ENCODE measurements at places on chromosomes 12 and 14. TPM values are rescaled to one million over a fixed set of nuclear protein-coding genes. Genes with fewer than 3 reads are reported as not detected.

Gene CLEC2A
- not detected for total RNA-seq

Gene TMEM179
- not detected for total RNA-seq

DNA sequence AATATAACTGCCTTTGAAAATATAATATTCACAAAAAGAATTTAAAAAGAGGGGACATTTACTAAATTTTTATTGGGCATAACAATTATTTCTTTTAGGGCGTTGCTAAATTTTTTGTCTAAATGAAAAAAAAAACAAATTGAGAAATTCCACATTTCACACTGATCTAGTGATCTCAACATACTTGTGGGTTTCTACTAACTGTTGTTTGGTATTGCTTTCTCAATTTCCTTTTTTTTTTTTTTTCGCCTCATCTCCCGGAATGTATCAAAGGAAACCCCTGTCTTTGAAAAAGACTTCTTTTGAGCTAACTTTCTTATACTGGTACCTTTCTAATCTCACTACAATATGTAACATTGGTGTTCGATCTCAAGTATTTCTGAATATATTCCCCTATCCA is at the start of gene CLEC4D:
TSS of gene CLEC4D (plus strand) at position 248 of the 400 bp plus-strand sequence. CDS start 230 bp downstream, outside the sequence.
- DNase-seq = no peak

DNA sequence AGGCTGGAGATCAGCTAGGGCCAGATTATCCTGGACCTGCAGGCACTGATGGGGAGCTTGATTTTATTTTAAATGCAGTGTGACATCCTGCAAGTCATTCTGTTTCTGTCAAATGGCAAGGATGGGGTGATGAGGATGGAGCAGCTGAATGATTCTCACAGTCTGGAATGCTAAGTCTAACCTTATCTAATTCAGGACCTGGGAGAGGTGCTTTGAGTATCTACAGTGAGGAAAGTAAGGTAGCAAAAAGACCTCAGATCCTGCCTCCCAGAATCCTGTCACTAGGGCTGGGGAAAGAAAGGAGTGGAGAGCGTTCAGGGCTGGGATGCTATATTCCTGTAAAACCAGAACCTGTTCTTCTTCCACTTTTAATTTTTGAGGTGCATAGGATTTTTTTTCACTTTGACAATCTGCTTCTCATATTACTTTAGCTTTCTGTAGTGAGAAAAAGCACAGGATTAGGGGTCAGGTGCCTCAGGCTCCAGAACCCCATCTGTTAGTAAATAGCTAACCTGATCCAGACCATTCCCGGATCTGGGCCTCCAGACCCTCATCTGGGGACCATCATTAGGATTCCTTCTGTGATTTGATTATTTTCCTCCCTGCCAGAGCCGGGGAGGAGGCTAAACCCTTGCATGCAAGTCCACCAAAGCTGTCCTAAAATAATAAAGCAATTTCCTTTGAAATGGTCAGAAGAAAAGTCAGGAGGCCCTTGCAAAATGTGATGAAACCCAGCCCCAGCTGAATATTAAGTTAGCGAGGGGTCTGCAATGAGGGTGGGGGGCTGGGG is 54.7 kb downstream of the ASCL1 start:
- no peak for DNase-seq

Gene WIF1
- total RNA-seq = 0.12 TPM

GRCh38 chr12:28034271-28034670 is 61.7 kb upstream of the PTHLH start:
- no peak for DNase-seq

DNA sequence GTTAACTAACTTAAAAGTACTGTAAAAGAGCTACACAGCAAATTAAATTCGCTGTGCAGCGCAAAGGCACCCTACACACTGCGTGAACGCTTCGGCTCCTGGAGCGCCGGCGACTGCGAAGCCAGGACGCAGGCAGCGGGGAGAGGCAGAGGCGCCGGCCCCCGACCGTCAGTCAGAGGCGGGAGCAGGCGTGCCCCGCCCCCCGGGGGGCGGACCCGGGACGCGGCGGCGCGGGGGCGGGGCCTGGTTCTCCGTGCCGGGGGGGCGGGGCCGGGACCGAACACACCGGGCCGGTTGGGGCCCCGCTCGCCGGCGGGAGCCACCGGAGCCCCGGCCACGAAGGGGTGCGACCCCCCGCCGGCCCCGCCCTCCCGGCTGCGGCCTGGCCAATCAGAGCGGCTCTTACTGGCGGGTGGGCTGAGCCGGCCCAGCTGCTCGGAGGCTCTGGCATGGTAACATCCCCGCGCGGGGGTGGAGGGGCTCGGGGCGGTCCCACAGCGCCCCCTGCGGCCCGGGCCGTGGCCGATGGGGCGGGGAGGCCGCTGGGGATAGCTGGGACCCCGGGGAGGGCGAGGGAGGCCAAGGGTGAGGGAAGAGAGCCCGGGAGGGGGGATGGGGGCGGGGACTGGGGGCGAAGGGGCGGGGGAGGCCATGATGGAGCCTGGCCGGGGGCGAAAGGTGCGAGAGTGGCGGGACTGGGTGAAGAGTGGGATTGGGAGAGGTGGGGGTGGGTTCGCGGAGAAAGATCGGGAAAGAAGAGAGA is at the start of gene PRPF40B:
TSS of gene PRPF40B (plus strand) at position 420 of the 763 bp plus-strand sequence. CDS start at position 450, 30 bp downstream.
- peak; percentile 91 for DNase-seq

GRCh38 chr12:98909746-98910145 is 264.7 kb downstream of the APAF1 start:
- no peak for DNase-seq

Gene ARHGEF40
- 0.33 TPM for total RNA-seq

Gene FOXM1
- 79.3 TPM for total RNA-seq

- no peak for DNase-seq
Measured at GRCh38 chr14:21042918-21043317, 756 bp downstream of the RNASE7 start.

DNA sequence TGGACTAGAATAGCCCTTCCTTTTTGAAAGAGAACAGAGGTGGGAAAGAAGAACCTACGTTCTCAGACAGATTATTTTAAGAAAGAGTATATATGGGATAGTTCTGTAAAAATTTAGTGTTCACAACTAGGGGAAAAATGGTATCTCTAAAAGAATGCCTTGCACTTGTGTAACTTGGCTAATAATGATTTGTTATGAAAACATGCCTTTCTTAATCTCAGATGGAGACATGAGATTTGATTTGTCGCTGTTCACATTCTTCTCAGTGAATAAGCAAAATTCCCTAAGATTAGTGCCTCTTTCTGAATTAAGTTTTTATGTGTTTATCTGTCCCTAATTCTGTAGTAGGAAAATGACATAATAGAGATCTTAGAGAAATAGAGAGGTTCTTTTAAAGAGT is 100.8 kb downstream of the USP15 start:
- no peak for DNase-seq

DNA sequence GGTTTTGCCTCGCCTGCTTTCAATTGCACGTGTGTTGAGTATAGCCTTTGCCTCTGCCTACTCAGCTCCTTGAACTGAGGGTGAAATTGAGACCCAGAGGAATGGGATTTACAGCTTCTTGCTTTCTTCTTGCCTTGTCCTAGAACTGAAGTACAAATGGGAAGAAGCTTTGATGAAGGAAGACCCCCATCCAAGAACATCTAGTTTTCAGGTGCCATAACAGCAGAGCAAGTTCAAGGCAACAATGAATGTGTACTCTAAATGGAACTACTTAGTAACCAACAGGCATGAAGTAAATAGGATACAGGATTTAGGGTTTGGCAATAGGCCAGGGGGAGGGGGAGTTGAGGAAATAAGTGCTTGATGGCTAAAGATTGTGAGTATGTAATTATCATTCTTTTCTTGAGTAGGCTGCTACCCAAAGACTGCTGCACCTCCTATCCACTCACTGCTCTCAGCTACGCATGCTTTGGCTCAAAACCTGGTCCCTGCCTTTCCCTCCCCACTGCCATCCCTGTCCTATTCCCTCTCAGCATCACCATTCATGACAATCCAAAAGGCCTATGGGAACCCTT is 2.1 kb downstream of the GPX2 start:
- DNase-seq = no peak

GRCh38 chr14:64303471-64303917 is 9.3 kb upstream of the ESR2 start:
- no peak for DNase-seq

DNA sequence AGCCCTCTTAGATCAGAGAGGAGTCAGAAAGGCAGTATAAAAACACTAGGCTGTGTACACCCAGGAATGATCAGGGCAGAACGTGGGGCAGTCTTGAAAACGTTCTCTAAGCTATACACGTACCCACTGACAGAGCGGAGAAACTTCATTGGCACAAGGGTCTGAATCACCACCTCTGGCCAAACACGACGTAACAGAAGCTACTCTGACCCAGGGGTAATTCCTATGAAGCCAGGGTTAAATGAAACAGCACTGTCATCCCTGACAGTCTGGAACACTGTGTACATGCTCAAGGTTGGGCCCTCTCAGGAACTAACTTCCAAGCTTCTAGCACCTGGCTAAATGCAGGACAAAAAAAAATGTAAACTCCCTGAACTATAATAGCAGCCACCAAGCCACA is 38.4 kb downstream of the PARP11 start:
- DNase-seq = no peak

Gene BMP4
- 0.34 TPM for total RNA-seq

GRCh38 chr12:106517314-106517713 is 65.5 kb upstream of the RFX4 start:
- no peak for DNase-seq
